ENCODE measurements at places on chromosomes 5 and 9.

DNA sequence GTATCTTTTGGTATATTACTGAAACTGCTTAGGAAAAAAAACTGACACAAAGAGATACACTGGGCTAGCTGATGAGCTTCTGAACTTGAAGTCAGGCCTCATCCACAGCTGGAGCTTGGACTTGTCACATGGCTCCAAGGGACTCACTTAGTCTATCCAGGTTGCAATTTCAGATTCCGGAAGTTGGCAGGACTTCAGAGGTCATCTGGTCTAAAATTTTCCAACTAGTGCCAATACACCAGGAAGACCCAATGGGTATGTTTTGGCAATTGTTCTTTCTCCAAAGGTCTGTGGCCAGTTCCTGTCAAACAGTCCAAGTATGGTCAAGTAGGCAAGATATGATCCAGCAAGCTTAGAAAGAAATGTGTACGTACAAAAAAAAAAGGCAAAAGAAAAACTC, 36.7 kb downstream of the MRPS27 start:
- no peak for DNase-seq

DNA sequence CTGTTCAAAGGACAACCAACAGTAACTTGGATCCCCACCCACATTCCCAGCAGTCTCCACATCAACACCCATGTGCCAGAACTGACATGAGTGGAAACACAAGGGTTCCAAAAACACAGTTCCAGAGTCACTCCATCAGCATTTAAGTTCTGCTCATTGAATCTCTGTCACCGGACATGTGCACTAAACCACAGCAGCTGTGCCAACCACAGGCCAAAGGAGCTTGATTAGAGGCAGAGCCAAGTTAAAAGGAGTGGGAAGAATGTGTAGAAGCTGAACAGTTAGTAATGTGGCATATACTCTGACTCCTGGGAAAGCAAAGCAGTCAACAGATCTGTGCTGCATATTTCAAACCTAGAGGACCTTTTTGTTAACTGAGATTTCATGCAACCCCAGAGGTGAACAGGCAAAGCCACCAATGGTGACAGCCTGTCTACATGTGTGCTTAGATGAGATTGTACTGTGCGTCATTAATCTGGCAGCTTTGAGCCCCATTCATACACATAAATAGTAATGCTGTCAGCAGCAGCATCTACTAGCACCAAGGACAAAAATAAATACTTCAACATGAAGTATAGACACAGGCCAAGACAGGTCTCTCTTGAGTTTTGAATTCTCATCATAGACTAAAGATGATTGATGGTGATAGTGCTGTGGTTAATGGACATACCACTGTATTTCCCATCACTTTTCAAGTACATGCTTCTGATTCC, 16.4 kb upstream of the FST start:
- DNase-seq: no peak

- DNase-seq: no peak
Observed at GRCh38 chr9:117546894-117547678, 132.2 kb upstream of the ASTN2 start.

GRCh38 chr5:38535248-38535750, 21.1 kb downstream of the LIFR start:
- DNase-seq: no peak

DNA sequence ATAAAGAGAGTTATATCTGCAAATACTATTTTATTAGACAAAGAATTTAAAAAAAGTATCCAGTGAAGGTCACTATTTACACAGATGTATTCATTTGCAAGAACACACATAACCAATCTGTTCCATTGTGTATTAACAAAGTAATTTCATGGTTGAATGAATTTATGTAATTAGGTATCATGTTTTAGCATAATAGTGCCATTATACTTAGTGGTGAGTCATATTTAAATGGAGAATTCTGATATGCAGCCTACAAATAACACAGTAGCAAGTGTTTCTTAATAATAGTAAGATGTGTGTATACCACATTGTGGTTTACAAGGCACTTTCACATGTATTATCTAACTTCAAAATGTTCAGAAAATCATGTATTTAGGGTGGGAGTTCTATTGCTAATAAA, 1028.5 kb upstream of the ACO1 start:
- DNase-seq: no peak

- DNase-seq: no peak
Observed at GRCh38 chr5:133938039-133938821, 30.2 kb downstream of the C5orf15 start.

- DNase-seq: no peak
Observed at GRCh38 chr9:6590334-6590733, 55.2 kb downstream of the GLDC start.

GRCh38 chr5:158676642-158677469, 422.9 kb downstream of the EBF1 start:
- DNase-seq: no peak

DNA sequence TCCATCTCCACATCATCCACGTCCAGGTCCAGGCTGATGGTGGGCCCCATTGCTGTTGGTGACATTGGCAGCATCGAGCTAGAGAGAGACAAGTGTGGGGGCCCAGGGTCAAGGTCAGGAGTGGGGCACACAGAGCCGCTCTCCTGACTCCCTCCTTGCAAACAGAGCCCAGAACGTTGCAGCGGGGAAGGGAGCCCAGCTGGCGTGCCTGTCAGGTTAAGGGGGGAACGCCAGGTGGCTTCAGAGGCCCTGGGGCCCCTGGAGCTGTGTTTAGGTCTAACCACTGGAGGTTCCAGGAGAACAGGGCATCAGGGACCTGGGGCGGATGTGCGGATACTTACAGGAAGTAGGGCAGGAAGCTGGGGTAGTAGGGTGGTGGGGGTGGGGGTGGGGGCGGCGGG, 7.5 kb downstream of the RNF44 start:
- DNase-seq: peak; percentile 52

DNA sequence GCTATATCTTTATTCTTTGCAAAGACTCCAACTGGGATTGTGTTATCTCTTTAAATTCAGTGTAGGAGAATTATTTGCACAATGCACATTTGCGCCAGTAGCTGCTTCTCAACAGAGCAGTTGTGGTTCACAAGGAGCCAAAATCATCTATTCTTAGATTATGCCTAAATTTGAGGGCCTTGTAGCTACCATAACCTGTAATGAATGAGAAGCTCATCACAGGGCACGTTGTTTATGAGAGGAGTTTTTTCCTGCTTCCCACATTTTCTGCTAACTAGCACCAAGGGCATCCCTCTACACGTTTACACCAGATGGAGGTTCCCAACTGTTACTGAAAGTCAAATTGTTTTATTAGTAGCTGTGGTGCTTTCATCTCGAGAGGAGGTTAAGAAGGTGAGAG, 322.4 kb downstream of the TMEM161B start:
- DNase-seq: no peak

DNA sequence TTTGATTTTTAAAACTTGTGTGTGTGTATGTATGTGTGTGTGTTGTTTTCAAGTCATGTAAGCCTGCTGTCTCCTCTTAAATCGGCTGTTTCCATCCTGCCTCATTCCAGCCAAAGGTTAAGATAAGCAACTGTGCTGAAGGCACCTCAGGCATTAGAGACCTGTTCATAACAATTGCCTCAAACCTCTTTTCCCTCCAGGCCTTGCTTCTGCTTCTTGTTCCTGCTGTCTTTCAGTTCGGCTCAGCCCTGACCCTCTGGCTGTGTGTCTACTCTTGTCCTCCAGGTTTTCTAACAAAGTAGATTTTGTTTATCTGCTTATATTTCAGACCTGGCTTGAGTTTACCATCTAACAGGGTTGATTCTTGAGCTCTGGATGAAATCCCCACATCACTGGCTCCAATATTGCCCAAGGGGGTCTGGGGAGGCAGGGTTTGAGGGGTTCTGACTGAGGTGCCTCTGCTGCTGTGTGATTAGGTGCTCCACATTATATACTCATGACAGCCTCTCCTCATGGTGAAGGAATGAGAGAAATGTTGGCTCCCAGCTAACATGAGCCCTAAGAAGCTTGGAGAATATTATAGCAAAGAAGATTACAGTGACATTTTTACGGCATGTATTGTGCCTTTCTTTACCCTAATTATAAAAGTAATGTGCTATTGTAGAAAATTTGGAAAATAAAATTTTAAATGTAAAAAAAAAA, 229.7 kb upstream of the PIK3R1 start:
- DNase-seq: no peak

- DNase-seq: no peak
Observed at GRCh38 chr9:698276-698675, 143.2 kb upstream of the DMRT1 start.

DNA sequence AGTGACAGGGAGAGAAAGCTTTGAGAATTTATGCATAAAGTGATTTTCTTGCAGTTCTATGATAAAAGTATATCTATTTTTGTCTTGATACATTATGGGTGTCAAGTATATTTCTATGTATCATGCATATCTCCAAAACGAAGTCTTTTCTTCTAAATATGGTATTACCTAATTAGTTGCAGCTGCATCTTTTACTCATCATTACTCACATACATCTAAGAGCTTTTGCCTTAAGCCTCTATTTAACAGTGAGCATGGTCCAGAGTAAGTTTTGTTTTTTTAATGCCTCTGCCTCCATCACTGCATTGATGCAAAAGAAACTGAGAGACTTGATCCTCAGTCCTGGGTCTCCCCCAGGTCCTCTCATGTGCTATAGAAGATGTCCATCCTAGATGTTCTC, 40.0 kb upstream of the SMC5 start:
- DNase-seq: no peak

- DNase-seq: no peak
Observed at GRCh38 chr9:7178729-7179128, 421.0 kb downstream of the KDM4C start.

DNA sequence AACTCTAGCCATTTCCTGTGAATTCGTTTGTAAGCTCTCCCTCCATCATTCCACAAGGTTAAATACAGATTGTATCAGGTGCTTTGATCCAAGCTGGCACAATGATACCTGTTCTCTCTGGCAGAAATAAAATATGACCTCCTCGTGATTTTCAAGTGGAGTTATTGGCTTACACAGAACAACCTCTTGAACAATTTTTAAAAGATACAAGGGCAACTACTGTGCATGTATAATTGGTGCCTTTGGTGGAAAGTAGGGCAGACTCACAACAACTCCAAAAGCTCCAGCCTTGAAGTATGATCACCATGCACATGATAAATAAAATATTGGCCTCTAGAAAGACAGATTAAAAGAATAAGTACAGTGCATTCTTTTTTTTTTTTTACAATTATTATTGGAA, 106.0 kb downstream of the SEMA6A start:
- DNase-seq: no peak

- no peak for DNase-seq
Observed at GRCh38 chr5:68593211-68593671, 377.7 kb downstream of the PIK3R1 start.

DNA sequence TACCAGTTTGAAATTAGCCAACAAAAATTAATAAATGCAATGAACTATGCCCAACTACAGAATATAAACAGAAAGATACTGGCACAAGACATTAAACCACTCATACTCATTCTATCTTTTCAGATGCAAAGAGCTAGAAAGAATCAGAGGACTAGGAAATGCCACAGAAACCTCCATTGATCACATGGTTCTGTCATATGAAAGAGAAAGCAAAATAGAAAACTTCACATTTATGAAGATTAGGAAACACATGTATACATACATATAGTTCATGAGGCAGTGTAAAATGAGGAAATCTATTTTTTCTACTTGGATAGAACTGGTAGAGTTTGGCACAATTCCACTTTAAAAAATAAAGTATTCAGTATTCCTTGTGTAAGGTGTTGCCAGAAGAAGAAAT, 275.1 kb upstream of the PTGER4 start:
- DNase-seq: no peak

DNA sequence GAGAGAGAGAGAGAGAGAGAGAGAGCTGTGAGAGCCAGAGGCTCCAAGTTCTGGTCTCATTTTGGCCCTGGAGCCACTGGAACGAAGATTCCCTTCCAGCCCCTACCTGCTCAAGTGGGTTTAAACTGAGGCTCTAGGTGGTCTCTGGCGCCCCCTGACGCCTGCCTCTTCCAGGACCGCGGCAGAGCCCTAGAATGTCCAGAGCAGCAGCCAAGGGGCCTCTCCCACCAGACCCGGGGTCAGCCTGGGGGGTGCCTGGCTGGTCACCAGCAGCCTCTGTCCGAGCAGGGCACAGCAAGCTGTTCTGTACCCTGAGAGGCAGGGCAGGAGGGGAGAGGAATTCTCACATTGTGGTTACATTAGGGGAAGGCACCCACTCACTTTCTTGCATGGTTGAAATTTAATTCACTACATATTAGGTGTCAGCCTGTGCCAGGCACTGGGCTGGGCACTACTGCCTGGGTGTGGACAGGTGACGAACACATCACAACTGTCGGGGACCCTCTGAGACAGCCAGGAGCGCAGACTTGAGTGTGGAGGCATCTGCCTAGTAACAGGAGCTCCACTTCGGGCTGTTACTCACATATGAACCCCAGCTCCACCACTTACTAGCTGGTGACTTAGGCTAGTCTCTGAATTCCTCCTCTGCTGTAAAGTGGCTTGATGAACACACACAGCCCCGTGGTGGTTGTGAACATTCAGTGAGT, 44.5 kb downstream of the AMBP start:
- no peak for DNase-seq

DNA sequence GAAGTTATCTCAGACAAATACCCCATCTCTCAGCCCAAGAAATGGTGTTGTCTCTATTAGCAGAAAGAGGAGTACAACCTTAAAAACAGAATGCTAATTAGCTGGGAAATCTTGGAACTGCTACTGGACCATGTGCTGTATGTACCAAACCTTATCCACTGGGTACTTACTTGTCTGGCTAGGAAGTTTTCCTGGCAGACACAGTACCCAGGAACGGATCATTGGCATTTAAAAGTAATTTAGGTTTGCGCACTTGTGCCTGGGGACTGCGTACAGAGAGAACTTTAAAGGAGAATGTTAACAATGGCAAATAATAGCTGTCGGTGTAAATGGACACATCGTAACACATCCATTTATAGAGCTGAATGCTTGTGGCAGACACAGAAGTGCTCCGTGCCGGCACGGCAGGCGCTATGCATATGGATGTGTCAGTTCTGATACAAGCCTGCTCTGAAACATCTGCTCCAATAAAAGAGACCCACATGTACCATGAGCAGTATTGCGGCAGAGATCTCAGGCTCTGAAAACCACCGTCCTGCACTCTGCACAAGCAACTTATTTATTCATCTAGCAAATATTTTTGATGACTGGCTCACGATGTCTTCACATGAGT, 290.6 kb upstream of the PANK3 start:
- no peak for DNase-seq

DNA sequence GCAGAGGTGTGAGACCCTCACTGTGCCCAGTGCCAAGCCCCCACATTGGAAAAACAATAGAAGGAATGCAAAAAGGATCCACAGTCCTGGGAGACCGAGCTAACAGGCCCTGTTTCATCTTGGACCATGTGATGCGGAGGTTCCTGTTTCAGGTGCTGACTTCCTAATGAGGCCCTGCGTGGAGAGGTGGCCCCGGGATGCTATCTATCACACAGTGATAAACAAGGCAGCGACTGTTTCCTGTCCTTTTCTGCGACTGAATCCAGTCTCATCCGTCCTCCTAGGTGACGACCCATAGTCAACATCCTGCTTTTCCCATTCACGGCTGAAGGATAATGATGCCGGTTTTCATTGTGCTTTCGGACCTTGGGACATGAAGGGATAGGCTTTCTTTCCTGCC, 56.4 kb upstream of the BOD1 start:
- DNase-seq: no peak
